ENCODE measurements at places on chromosomes 4 and X.

DNA sequence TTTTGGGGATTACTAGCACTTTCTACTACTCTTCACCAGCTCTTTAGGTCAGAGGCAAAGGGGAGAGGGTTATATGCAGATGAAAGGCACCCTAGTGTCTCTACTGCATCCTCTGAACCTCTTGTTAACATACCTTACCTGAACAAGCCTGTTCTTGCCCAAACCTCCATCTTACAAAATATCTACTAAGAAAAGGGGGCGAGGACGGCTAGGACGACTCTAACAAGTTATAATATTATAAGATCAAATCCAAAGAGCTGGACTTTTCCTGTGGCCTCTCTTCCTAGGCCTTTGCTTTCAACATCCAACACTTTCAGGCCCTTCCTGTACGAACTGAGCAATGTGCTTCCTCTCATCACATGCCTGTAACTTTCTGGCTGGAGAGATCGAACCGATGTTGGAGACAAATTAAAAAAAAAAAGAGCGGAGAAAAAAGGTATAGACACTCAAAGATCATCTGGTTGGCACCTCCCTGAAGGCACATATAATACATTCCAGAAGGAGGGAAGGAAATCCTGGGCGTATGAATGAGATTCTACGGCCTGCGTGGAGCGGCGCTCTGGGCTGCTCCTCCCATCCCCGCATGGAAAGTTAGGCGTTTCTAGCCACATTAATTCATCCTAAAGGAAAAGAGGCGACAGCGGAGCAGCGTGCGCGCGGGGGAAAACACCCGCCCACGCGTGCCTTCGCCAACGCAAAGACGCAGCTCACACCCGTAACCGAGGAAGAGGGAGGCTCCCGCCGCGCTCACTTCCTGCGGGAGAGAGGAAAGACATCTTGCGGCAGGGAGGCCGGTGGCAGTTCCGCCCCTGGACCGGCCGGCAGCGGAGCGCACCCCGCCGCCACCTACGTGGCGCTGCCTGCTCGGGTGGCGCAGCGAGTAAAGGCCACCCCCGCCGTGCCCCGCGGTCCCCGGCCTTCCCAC lies 808 bp downstream of the PRDM5 start:
- DNase-seq, result peak; percentile 41

DNA sequence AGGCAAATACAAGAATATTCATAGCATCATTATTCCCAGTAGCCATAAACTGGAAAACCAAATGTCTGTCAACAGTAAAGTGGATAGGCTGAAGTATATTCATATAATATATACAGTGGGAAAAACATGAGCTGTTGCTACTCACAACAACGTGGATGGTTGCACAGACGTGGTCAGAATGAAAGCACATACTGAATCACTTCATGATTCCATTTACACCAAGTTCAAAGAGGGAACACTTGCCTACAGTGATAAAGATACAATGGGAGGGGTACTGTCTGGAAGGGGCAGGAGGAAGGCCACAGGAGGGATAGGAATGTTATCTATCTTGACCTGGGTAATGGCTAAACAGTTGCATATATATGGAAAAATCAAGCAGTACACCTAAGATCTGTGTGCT lies 25.3 kb downstream of the APBB2 start:
- no peak for DNase-seq

DNA sequence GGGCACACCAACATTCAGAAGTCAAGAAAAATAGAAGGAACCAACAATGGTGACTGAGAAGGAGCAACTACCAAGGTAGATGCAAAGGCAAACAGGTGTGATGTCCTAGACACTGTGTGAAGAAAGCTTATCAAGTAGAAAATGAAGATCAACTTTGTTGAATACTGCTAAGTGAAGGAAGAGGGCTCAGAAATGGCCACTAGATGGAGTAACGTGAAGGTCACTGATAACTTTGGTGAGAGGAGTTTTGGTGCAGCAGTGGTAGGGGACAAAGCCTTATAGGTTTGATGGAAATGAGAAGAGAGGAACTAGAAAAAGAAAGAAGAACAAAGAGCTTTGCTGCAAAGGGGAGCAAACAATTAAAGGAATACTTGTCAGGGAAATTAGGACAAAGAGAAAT lies 23.5 kb downstream of the OTC start:
- no peak for DNase-seq

DNA sequence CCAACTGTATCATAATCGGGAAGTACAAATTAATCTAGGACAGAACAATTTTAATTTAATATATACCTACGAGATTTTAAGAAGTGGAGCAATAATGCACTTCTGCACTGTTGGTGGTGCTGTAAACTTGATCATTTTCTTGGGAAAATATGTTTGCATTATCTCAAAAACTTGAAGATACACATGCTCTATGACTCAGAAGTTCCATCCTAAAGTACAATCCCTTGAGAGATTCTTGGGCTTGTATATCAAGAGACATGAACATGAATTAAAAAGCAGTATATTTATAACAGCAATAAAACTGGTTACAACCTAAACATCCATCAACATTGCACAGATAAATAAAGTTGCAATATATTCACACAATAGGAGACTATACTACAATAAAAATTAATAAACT lies 168.8 kb downstream of the CLCN4 start:
- DNase-seq, result no peak

DNA sequence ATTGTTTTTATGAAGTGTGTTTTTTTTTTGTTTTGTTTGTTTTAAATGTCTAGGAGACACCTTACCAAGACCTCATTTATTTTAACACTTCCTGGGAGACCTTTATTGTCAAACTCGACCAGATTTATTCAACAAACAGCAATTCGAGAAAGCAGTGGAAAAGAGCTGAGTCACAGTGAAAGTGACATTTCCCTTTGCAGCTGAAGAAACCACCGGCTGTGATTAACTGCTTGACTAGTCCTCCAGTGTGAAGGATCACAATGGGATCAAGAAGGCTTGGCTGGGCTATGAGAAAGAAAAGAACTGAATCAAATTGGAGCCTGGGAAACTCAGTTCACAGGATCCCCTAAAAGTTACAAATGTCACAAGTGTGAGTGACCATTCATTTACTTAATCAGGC lies 11.9 kb upstream of the ADH7 start:
- no peak for DNase-seq

DNA sequence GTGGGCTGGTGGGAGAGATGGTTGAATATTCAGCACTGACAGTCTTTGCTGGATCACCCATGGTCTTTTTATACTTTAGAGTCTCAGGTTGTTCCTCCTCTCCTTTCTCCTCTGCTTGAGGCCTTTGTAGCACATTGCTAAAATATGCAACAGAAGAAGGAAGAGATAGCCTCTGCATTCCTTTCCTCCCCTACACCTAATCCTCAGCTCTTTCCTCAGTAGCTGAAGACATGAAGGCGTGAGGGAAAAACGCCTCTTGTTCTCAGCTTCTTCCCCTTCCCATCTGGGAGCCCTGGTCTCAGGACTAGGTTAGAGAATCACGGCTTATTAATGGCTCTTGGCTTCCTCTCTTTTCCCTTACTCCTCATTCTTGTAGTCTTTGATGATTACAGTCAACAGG lies 76.8 kb downstream of the RNF150 start:
- no peak for DNase-seq

All from WTC11 (cell line).